Subcutaneous adipose tissue (tissue), 4 donors: ENCODE measurements at places on chromosomes 2 and 18. TPM values are rescaled to one million over a fixed set of nuclear protein-coding genes. Genes with fewer than 3 reads are reported as not detected.

Gene MFSD2B
- total RNA-seq: not detected

Gene FAM237A
- total RNA-seq: not detected

Gene CNOT11
- total RNA-seq: 17.5 TPM

Gene ITM2C
- total RNA-seq: 22.2 TPM

Gene NTSR2
- not detected for total RNA-seq

Gene IL1F10
- total RNA-seq: not detected

Gene SS18
- total RNA-seq: 100 TPM

Gene VIT
- 48.2 TPM for total RNA-seq

Gene RAB27B
- 0.34 TPM for total RNA-seq

Gene VAMP8
- total RNA-seq: 38.5 TPM

Gene SIX3
- not detected for total RNA-seq

Gene MBOAT2
- 7.6 TPM for total RNA-seq

Gene COL6A3
- total RNA-seq: 983 TPM

Gene ZNF532
- total RNA-seq: 66.1 TPM

Gene GAD1
- total RNA-seq: not detected

Gene DOK6
- total RNA-seq: 10.8 TPM

Gene METTL4
- 7.3 TPM for total RNA-seq

Gene PHLPP1
- total RNA-seq: 25.3 TPM

Gene HOXD10
- total RNA-seq: not detected

Gene ATP6V1B1
- not detected for total RNA-seq

Gene CFAP65
- not detected for total RNA-seq

Gene CCDC68
- 15.2 TPM for total RNA-seq

Gene FBXO48
- total RNA-seq: 2.0 TPM

Gene SCYGR7
- not detected for total RNA-seq

Gene DNAJC5G
- not detected for total RNA-seq

Gene GMPPA
- 19.2 TPM for total RNA-seq

Gene RNF144A
- 20.3 TPM for total RNA-seq

Gene CSRNP3
- total RNA-seq: 1.1 TPM
